ENCODE measurements at places on chromosomes 2 and 18. TPM values are rescaled to one million over a fixed set of nuclear protein-coding genes. Genes with fewer than 3 reads are reported as not detected.

The ANKRD30BL gene
- not detected for total RNA-seq

The PTPN18 gene
- 26.7 TPM for total RNA-seq

DNA sequence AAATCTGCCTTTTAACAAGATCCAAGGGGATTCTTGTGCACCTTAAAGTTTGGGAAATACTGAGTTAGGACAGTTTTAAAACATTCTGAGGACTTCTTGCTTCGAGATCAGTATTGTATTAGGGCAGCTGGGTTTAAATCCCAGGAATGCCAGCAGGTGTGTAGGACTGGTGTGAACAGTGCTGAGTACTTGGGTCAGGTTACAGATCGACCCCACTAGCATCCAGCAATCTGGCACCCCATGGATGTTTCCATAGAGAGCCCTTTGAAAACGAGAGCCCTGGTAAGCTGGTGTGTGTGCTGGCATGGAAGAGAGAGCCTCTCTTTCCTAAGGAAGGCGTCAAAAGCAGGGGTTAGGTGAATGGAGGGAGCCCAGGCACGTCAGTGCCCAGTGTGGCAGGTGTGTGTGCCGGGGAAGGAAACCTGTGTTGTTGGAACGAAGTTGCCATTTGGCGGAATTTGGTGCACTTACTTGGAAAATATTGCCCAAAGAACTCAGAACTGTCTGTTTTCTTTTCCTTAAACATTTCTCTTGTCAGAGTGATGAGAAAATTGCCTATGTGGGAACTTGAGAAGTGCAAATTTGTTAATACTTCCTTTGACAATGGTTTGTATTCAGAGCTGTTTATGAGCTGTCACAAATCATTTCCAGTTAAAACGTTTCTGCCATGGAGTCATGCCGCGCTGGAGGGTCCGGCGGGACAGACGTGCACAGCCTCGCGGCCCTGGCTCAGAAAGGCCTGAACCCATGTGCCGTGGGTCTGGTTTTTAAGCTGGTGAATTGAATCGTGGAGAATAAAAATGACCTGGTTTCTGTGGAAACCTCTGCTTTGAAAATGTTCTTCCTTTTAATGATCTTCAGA is 38.1 kb downstream of the LDLRAD4 start:
- DNase-seq, result no peak

- no peak for DNase-seq
These were observed 12.4 kb downstream of the CCL20 start for GRCh38 chr2:227826019-227826521.

- no peak for DNase-seq
These were observed 89.9 kb upstream of the LTBP1 start for GRCh38 chr2:32856891-32857290.

DNA sequence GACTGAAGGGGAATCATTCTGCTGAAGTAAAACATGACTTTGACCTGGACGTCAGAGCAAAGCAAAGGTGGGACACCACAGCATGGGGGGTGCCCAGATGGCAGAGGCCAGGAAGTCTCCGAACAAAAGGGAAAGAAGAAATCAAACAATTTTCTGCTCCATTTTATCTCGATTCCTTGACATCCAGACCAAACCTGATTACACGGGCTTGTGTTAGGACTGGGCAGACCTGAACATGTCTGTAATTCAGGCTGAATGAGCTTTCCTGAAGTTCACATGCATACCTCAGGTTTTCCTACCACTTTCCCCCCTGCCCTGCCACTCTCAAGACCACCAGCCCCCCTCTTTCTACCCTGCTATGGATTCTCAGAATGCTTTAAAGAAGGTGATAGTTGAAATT is 44.8 kb upstream of the MEIS1 start:
- no peak for DNase-seq

DNA sequence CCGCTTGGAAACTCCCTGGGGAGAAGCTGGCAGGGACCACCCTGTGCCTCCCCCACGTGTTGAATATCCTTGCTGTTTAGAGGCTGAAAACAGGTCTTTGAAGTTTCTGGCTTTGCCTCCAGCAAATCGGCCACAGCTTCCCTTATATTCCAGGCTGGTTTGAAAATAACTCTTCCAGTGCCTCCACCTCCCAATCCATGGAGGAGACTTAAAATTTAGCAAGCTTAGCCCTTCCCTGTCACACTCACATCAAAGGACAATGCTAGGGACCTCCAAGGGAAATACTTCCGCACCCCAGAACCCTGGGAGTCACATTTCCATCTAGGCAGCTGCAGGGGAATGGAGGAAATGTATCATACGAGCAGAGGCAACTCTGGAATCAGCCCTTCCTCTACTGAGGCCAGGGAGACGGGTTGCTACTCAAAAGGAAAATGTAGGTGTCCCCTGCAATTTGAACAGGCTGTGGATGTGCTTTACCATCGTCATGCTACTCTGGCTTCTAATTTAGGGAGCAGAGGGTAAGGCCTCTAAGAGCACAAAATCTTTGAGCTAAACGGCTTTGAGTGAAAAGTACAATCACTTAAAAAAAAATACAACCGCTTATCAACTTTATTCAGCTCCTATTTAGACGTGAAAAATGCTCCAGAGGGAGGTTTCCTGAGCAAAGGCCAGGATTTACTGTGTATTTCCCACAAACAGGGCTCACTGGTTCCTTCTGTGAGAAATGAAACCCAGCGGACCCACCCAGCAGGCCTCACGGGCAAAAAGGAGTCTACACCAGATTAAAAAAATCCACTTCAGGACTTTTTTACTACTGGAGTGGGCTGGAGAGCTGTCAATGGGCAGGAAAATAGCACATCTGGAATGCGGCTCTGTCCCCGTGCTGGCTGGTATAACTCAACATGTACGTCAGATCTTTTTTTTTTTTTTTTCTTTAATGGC is 49.4 kb upstream of the PKDCC start:
- DNase-seq, result no peak

GRCh38 chr2:107627164-107627563 is 199.5 kb upstream of the RGPD4 start:
- no peak for DNase-seq

The ANTXR1 gene
- 310 TPM for total RNA-seq

DNA sequence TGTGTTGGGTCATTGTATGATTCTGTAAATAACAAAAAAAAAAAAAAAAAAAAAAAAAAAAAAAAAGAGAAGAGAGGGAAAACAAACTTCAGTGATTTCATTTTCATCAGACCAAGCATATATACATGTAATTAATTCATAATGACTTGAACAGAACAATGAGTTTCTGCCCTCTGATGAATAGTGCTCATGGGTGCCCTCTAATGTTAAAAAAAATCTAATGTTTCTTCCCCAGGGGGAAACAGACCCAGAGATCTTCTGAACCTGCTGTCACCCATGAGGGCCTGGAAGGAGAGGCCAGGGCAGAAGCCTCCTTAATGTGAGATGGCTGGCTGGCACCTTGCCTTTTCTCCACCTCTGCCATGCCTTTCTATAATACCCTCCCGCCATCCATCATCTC is 289.2 kb downstream of the ZNF521 start:
- DNase-seq, result no peak

GRCh38 chr2:180655842-180656454 is 324.5 kb upstream of the UBE2E3 start:
- DNase-seq, result no peak

DNA sequence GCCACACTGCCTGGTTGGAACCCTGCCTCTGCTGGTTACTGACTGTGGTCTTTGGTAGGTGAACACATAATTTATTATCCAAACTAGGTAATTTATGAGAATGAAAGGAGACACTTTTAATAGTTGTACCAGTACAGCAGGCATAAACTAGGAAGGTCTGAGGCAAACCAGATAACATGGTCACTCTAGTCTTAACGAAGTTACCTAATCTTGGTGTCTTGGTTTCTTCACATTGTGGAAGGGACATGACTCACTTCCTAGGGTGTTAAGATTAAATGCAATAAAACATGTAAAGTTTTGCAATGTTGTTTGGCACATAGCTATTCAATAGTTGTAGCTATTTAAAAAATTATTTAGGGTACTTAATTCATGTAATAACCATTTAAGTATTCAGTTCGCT is 23.3 kb downstream of the SPTBN1 start:
- DNase-seq, result no peak

The CRACDL gene
- 0.09 TPM for total RNA-seq

The HJURP gene
- 106 TPM for total RNA-seq

DNA sequence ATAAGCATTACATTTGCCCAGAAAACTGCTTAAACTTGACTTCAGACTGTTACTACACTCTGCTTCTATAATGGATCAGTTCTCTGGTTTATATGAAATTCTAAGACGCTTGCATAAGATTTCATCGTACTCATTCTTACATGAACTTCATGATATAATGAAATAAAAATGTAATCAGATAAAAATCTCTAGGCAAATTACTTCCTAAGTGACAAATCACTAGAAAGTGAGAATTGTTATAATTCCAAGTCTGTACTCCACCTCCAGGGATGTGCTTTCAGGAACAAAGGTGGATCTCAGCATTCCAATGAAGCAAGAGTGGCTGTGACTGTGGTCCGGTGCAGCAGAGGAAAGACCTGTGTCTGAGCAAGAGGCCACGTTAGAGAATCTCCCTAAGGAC is 226.2 kb downstream of the PIEZO2 start:
- DNase-seq, result no peak

The CAPN14 gene
- not detected for total RNA-seq

The ARL4C gene
- total RNA-seq, result 0.69 TPM

Measured in NCI-H460 (cell line).